ENCODE measurements at places on chromosomes 7 and 10.

- no peak for DNase-seq
These were observed 5.9 kb upstream of the UPF2 start for GRCh38 chr10:12048547-12048946.

DNA sequence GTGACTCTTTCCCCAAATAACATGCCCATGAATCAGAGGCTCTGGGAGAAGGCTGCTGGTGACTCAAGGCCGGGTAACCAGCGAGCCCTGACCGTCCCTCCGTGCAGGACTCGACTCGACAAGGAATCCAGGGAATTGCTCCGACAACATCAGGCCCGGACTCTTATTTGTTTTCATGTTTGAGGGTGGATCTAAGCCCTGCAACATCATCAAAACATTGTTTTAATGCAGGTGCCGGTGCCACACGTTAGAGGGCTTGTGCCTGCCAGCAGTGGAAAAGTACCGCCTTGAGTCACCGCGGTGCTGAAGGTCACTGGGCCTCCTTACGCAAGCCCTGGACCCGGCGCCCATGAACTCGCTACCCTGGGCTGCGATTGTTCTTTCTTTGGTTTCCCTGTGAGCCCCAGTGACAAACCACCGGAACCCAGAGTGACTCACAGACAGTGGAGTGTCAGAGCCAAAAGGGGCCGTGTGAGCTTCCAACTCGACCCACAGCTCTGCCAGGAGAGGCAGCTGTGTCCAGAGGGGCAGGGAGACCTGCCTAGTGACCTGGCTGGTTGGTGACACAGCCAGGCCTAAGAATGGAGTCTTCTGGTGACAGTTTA lies 139.4 kb upstream of the SHH start:
- DNase-seq: no peak

DNA sequence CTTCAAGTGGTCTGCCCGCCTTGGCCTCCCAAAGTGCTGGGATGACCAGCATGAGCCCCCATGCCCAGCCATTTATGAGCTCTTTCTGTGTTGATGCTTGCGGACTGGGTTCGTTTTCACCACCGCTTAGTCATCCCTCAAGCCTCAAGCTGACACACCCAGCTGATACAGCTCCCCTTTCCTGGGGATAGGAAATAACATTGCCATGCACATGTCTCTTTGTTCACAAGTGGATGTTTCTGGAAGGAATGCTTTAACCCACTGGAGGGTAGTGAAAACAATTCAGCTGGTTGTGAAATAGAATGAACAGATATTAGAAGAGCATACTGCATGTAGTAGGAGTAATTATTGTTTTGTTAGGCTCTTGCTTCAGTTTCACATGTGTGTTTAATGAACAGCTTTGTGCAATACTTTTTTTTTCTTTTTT lies 8.5 kb upstream of the METTL27 start:
- peak; percentile 79 for DNase-seq

GRCh38 chr7:111827863-111828504 lies 265.7 kb upstream of the IMMP2L start:
- no peak for DNase-seq

GRCh38 chr10:16866541-16867275 lies 49.5 kb upstream of the RSU1 start:
- no peak for DNase-seq

DNA sequence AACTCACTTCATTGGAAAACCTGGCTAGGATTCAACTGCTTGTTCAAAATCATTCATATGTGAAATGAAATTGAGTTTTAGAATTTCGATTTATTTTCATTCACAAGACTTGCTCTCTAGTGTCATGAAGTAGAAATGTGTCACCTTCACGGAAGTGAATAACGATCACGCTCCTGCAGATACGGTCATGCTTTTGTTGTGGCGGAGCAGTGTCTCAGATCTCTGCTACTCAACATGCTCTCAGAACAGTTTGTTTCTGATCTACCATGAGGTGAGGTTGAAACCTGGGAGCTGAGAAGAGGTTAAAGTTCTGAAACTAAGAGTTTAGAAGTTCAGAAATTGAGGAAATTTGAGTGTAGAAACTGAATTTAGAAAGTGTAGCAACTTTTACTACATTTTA lies 13.8 kb upstream of the PITRM1 start:
- no peak for DNase-seq

GRCh38 chr7:116187400-116187799 lies 22.9 kb upstream of the TES start:
- DNase-seq: no peak

DNA sequence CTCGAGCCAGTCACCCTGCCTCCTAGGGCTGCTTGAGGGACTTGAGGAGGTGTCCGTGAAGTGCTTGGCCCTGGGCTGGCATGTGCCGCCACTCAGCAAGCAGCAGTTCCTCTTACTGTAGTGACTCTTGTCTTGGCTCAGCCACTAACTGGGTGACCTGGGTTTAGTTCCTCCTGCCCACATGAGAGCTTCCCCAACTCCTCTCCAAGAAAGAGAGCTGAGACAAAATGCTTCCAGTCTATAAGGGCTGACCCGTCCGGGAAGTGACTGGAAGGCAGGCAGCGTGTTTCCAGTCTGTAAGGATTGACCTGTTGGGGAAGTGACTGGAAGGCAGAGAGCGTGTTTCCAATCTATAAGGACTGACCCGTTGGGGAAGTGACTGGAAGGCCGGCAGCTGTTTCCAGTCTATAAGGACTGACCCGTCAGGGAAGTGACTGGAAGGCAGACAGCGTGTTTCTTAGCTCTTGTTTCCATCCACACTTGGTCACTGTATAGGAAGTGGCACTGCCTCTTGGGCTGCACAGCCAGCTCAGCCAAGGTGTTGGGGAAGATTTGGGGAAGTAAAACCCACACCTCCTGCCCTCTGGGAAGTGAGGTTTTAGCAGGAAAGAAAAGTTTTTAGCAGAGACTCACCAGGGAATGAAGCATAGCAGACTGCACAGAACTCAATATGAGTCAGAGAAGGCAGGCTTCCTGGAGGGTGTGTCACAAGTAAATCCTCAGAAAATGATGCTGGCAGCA lies 53.3 kb upstream of the PPIF start:
- DNase-seq: no peak

DNA sequence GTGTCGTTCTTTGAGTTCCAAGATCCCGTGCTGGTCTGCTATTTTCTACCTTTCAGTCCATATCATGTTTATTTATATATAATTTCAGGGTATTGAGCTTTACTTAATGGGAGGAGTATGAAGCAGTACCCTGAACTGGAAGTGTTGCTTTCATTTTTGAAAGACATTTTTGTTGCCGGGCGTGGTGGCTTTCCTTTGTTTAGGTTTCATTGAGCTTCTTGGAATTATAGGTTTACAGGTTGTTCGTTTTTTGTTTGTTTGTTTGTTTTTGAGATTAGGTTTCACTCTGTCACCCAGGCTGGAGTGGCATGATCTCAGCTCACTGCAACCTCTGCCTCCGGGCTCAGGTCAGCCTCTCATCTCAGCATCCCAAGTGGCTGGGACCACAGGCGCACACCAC lies 7.4 kb downstream of the ZNF487 start:
- DNase-seq: no peak

GRCh38 chr10:24463611-24464426 lies 254.9 kb downstream of the KIAA1217 start:
- no peak for DNase-seq
